ENCODE measurements at places on chromosomes 5 and 9.

GRCh38 chr9:35981699-35982098 is 23.7 kb upstream of the OR2S2 start:
- DNase-seq: no peak

- peak; percentile 28 for DNase-seq
Observed at GRCh38 chr5:60841361-60841760, 2.7 kb downstream of the ELOVL7 start.

GRCh38 chr5:94159144-94159543 is 417.7 kb upstream of the POU5F2 start:
- no peak for DNase-seq

- DNase-seq: no peak
Observed at GRCh38 chr9:129849901-129850300, 14.6 kb downstream of the USP20 start.

DNA sequence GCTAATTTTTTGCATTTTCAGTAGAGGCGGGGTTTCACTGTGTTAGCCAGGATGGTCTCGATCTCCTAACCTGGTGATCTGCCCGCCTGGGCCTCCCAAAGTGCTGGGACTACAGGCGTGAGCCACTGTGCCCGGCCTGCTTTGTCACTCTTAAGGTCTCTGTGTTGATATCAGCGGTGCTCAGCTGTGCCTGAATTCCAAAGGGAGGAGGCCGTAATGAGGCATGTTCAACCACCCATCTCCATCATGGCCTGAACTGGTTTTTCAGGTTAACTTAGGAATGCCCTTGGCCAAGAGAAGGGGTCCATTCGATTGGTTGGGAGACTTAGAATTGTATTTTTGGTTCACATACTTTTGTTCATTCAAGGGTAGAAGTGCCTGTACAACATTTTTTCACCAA is 22.0 kb downstream of the HSD17B3 start:
- no peak for DNase-seq

DNA sequence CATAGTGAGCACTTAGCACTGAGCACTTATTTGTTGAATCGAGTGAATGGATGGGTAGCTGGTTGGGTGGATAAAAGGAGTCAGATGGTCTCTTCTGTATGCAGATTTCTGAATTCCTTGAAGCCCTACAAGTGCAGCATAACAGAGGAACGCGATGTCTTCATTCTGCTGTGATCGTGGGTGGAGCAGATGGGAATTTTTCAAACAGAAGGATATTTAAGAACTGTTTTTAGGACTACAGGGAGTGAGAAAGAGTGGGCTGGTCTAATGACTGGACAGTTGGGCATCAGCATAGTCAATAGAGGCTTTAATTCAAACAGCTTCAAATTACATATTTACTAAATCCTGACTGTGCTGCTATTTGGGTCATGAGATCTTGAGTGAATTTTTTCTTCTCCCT is 253.2 kb downstream of the CEMIP2 start:
- DNase-seq: no peak

DNA sequence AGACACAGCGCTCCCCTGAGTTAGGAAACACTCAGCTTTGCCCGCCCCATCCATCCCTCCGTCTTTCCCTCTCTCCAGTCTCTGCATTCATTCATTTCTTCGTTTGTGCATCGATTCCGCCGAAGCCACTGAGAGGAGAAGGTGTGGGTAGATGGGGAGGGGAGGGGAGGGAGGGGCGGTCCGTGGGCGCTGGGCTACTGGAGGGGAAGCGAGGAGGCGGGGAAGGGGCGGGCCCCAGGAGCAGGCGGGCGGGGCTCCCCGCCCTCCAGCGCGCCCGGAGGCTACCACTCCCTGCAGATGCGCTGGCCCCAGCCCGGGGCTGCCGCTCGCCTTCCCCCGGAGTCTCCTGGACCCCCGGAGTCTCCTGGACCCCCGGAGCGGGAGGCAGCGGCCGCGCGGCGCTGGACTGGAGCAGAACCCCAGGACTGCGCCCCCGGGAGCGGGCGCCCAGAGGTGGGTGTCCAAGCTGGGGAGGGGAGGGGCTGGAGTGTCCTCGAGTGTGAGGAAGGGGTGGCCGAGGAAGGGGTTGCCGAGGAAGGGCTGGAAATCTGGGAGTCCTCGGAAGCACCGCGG is 159.5 kb downstream of the C9orf152 start:
- DNase-seq: peak; percentile 47

DNA sequence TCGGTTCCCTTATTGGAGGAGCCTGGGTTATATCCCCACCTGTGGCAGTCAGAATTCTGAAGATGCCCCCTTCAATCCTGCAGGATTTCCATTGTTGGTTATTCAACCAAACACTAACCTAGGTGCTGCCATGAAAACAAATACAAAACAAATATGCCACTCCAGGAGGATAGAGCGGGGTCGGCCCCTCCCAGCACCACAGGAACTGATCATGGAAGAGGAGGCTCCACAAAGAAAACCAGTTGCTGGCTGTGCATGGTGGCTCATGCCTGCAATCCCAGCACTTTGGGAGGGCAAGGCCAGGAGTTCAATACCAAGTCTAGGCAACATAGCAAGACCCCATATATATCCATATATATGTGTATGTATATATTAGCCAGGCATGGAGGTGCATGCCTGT is 13.2 kb upstream of the ADGRD2 start:
- DNase-seq: no peak
